ENCODE measurements at places on chromosomes 12 and 14.

DNA sequence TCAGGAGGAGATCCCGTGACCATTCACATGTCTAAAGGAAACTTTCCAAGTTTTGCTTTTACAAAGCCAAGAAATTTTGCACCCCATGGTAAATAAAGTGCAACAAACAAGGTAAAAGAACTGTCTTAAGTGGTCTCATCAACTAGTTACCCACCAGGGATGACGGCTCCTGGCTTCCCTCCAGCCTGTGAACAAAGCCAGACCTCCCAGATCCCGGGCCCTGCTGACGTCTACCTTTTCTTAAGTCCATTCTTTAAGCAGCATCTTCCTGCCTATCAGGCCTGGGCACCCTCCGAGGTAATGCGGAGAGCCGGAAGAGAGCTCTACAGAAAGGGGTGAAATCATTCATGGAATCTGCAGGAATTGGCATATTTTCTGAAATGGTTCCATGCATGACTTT is 58.0 kb upstream of the DAAM1 start:
- no peak for DNase-seq

- no peak for DNase-seq
These were observed 67.2 kb upstream of the PLEKHG3 start for GRCh38 chr14:64636980-64637429.

DNA sequence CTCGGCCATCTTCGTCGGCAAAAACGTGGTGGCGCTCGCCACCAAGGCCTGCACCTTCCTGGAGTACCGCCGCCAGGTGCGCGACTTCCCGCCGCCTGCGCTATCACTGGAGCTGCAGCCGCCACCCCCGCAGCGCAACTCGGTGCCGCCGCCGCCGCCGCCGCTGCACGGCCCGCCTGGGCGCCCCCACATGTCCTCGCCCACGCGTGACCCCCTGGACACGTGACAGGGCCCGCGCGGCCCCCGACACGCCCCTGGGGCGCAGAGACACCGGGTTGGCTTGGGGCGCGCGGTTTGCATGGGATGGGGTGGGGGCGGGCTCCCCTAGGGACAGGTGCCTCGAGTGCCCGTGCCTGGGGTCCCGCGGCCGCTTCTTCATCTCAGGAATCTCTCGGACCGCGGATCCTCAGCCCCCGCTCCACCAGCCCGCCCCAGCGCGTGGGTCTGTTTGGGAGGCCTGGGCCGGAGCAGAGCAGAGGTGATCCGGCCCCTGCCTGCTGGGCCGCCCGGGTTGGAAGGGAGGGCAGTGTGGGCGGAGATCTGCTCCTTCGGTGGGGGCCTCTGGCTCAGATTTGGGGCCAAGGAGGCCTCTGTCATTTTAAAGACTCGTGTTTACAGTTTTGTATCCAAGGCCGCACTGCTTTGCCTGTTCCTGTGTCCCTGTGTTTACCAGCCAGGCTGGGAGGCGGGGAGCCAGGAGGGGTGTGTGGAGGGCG is 3.3 kb downstream of the TMEM121 start:
- DNase-seq, result no peak

- no peak for DNase-seq
These were observed 120.9 kb upstream of the SFSWAP start for GRCh38 chr12:131589966-131590365.

- no peak for DNase-seq
These were observed 95.2 kb downstream of the FAR2 start for GRCh38 chr12:29244159-29244765.

DNA sequence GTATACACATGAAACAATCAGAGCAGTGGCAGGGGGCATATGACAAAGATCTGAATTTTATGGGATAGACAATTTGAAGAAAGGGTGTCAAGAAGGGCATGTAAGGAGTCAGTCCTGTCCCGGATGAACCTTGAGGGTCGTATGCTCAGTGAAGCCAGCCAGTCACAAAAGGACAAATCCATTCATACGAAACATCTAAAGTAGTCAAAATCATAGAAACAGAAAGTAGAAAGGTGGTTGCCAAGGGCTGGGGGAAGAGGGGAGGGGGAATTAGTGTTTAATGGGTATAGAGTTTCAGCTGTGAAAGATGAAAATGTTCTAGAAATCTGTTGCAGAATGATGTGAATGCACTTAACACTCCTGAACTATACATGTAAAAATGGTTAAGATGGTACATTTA is 157.5 kb downstream of the TGFB3 start:
- no peak for DNase-seq

- no peak for DNase-seq
These were observed 40.4 kb downstream of the EGLN3 start for GRCh38 chr14:33910435-33910834.

GRCh38 chr14:76863724-76864407 is 37.7 kb downstream of the LRRC74A start:
- no peak for DNase-seq
